Endodermal cell (in vitro differentiated cells): ENCODE measurements at places on chromosomes 5 and 9. TPM values are rescaled to one million over a fixed set of nuclear protein-coding genes. Genes with fewer than 3 reads are reported as not detected.

- H3K4me3 ChIP-seq = no peak overlapping the region
- no peak overlapping the region for H3K27ac ChIP-seq
- H3K4me1 ChIP-seq = no peaks in the 10 kb centered on the region
- H3K36me3 ChIP-seq = no peaks in the 10 kb centered on the region
These were observed 226.6 kb upstream of the SLC24A2 start for GRCh38 chr9:20015427-20015931.

DNA sequence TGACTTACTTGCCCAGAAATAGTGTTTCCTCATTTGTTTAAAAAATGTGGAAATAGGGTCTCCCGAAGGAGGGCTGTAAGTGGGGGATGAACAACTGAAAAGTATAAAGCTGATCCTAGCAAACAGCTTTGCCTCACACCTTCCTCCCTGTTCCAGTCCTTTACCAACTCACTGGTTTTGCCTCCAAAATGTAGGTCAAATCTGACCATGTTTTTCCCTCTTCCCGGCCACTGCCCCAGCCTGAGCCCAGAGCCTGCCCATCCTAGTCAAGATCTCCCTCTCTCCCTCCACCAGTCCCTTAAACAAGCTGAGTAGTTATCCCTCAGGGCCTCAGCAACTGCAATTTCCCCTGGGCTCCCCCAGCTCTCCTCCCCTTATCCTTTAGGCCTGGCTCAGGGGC is 82.4 kb upstream of the FBXW11 start:
- H3K27me3 ChIP-seq = no peaks in the 10 kb centered on the region
- H3K4me3 ChIP-seq = no peak overlapping the region
- H3K27ac ChIP-seq = no peak overlapping the region
- no peaks in the 10 kb centered on the region for H3K36me3 ChIP-seq

DNA sequence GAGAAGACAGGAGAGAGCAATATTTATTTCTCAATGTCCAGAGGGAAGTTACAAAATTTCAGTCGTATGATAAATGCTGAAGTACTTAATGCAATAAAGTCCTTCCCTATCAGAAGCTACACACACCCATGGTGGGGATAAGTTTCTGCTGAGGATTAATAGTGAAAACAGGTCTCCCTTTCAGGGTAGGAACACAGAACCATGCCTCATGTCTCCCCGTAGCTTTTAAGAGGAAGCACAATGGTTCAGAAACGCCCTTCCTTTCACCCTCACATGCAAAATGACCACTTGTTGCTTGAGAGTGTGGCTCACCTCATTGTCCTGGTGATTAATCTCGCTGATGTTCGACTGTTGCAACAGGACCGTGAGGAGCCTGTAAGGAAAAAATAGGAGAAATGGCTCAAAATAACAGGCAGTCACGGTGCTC is 73.6 kb downstream of the ANKRD55 start:
- no peak overlapping the region for H3K27ac ChIP-seq
- no peak overlapping the region for H3K4me3 ChIP-seq
- H3K27me3 ChIP-seq = no peaks in the 10 kb centered on the region
- H3K4me1 ChIP-seq = peaks cover 17% of the 10 kb centered on the region
- no peak for DNase-seq

- no peak for DNase-seq
- no peaks in the 10 kb centered on the region for H3K36me3 ChIP-seq
- no peak overlapping the region for H3K27ac ChIP-seq
- no peaks in the 10 kb centered on the region for H3K27me3 ChIP-seq
- no peaks in the 10 kb centered on the region for H3K4me1 ChIP-seq
- no peak overlapping the region for H3K4me3 ChIP-seq
These were observed 101.9 kb downstream of the DIRAS2 start for GRCh38 chr9:90540734-90541133.

DNA sequence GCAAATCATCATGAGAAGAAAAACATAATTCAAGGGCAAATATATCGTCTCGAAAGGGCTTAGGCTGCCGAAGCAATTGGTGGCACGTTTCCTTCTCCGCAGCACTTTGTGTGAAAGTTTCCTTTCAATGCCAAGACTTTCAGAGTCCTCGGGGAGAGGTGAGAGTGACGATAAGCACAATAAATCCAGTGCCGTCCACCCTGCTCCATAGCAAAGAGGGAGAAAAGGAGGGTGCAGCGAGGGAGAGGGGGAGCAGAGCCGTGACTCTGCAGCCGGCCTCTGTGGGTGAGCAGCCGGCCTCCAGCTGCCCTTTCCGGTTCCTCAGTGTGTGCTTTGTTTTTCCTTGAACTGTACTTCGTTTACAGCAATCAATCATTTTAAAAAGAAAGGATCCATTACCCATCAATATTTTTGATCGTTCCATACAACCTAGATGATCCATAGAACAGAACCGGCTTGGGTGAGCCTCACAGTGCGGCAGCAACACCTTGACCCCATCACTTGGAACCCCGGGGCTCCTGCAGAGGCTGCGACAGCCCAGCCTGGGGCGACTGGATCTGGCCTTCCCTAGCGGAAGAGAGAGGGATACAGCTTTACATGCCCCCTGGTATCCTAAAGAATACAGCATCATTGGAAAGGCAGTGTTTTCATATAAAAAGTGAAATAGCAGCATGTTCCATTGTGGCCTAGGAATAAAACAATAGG is 247.0 kb upstream of the IRX4 start:
- DNase-seq = no peak
- no peak overlapping the region for H3K4me3 ChIP-seq
- H3K27me3 ChIP-seq = no peaks in the 10 kb centered on the region
- peak overlapping the region; percentile 90 for H3K27ac ChIP-seq
- H3K36me3 ChIP-seq = no peaks in the 10 kb centered on the region

GRCh38 chr5:116152169-116152568 is 67.3 kb downstream of the COMMD10 start:
- DNase-seq = no peak
- no peaks in the 10 kb centered on the region for H3K36me3 ChIP-seq
- H3K27me3 ChIP-seq = no peaks in the 10 kb centered on the region
- H3K27ac ChIP-seq = no peak overlapping the region
- no peak overlapping the region for H3K4me3 ChIP-seq

DNA sequence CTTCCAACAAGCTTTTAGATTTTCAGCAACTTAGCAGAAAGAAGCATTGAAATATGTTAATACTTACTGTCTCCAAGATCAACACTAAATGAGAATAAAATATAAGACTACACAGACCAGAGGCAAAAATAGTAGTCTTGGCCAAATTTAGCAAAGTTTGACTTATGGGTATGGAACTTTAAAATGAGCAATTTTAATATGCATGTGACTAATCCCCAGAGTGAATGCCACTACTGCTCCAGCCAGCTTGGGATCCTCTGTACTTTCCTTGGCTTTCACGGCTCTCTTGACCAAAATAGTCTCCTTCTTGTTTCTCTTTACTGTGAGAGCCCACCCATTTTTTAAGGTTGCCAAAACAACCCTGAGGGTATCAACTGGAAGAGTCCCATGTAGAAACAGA is 148.0 kb upstream of the GRIA1 start:
- H3K36me3 ChIP-seq = no peaks in the 10 kb centered on the region
- no peaks in the 10 kb centered on the region for H3K27me3 ChIP-seq
- no peak overlapping the region for H3K27ac ChIP-seq
- DNase-seq = no peak
- no peaks in the 10 kb centered on the region for H3K4me1 ChIP-seq

- H3K27me3 ChIP-seq = no peaks in the 10 kb centered on the region
- no peak overlapping the region for H3K27ac ChIP-seq
- no peak overlapping the region for H3K4me3 ChIP-seq
- no peaks in the 10 kb centered on the region for H3K36me3 ChIP-seq
These were observed 14.0 kb upstream of the PDLIM4 start for GRCh38 chr5:132243366-132243977.

DNA sequence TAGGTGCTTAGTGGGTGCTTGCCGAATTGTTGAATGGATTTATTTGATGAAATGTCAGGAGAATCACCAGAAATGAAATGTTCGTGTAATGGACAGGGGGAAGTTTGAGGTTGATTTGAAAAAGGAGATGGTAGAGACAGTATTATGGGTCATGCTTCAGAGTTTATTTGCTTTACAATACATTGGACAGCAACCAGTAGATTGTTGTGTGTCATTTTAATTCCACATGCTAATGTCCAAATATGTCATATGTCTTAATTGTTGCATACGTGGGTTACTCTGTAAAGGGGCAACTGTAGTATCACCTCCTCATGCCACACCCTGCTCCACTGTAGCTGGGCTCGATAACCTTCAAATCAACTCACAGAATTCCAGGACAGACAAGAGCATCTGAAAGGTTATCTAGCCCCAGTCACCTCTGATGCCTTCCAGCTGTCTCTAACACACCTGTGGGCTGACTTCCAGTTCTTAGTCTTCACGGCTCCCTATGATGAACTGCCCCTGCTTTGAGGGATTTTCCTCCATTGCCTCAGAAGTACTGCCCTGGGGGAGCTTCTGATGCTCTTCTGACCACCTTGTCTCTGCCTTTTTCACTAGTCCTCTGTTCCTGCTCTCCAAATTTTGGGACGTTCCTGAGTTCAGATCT is 1.7 kb downstream of the PDCD1LG2 start:
- DNase-seq = no peak
- no peak overlapping the region for H3K4me3 ChIP-seq
- H3K36me3 ChIP-seq = no peaks in the 10 kb centered on the region
- no peaks in the 10 kb centered on the region for H3K4me1 ChIP-seq
- H3K27me3 ChIP-seq = no peaks in the 10 kb centered on the region

- no peak for DNase-seq
- H3K27me3 ChIP-seq = no peaks in the 10 kb centered on the region
- no peaks in the 10 kb centered on the region for H3K36me3 ChIP-seq
- no peak overlapping the region for H3K27ac ChIP-seq
- no peaks in the 10 kb centered on the region for H3K4me1 ChIP-seq
These were observed 118.1 kb downstream of the TRPM3 start for GRCh38 chr9:71003346-71003745.

- H3K4me3 ChIP-seq = no peak overlapping the region
- no peak overlapping the region for H3K27ac ChIP-seq
- no peaks in the 10 kb centered on the region for H3K27me3 ChIP-seq
- no peaks in the 10 kb centered on the region for H3K4me1 ChIP-seq
- DNase-seq = no peak
- H3K36me3 ChIP-seq = no peaks in the 10 kb centered on the region
These were observed 1107.0 kb upstream of the SEMA6A start for GRCh38 chr5:117681431-117682254.

DNA sequence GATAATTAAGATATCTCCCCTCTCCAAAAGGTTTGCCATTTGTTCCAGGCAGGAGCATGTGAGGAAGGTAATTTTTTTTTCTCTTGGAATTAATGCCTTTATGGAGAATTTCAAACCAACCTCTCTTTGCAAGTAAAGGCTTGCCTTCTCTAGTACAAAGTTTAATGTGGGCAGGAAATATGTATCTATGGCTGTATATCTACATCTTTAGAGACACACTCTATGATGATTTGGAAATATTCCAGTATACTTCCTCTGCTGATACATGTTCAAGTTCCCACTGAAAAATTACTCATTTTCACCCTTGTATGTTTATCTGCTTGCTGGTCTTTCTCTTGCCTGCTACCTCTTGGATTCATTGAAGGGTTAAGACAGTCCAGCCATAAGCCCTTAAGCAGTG is 83.5 kb upstream of the SEMA6A start:
- H3K4me3 ChIP-seq = no peak overlapping the region
- no peaks in the 10 kb centered on the region for H3K27me3 ChIP-seq

- H3K36me3 ChIP-seq = no peaks in the 10 kb centered on the region
- no peak for DNase-seq
- no peak overlapping the region for H3K27ac ChIP-seq
- H3K4me1 ChIP-seq = no peaks in the 10 kb centered on the region
These were observed 284.6 kb upstream of the RPS23 start for GRCh38 chr5:82562696-82563240.

DNA sequence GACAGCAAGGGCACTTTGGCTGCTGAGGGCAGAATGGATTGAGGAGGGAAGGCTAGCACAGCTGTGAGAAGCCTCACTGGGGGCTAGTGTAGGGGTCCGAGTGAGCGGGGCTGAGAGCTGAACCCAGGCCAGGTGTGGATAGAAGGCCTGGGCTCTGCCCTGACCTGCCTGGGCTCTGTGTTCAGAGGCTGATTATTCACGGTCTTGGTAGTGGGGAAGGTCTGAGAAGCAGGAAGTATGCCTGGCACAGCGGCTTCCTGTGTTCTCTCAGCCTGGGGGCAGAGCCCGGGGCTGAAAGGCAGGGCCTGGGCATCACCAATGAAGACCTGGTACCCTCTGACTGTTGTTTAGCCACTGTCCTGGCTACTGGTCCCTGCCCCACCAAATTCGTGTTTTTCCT is 136.4 kb upstream of the TBC1D2 start:
- H3K36me3 ChIP-seq = no peaks in the 10 kb centered on the region
- H3K27ac ChIP-seq = no peak overlapping the region
- no peaks in the 10 kb centered on the region for H3K4me1 ChIP-seq
- no peaks in the 10 kb centered on the region for H3K27me3 ChIP-seq
- H3K4me3 ChIP-seq = no peak overlapping the region
- DNase-seq = peak; percentile 31

- no peak overlapping the region for H3K4me3 ChIP-seq
- H3K36me3 ChIP-seq = no peaks in the 10 kb centered on the region
- no peaks in the 10 kb centered on the region for H3K27me3 ChIP-seq
- no peak overlapping the region for H3K27ac ChIP-seq
- no peaks in the 10 kb centered on the region for H3K4me1 ChIP-seq
These were observed 420.2 kb downstream of the RAB3C start for GRCh38 chr5:59003124-59003523.

DNA sequence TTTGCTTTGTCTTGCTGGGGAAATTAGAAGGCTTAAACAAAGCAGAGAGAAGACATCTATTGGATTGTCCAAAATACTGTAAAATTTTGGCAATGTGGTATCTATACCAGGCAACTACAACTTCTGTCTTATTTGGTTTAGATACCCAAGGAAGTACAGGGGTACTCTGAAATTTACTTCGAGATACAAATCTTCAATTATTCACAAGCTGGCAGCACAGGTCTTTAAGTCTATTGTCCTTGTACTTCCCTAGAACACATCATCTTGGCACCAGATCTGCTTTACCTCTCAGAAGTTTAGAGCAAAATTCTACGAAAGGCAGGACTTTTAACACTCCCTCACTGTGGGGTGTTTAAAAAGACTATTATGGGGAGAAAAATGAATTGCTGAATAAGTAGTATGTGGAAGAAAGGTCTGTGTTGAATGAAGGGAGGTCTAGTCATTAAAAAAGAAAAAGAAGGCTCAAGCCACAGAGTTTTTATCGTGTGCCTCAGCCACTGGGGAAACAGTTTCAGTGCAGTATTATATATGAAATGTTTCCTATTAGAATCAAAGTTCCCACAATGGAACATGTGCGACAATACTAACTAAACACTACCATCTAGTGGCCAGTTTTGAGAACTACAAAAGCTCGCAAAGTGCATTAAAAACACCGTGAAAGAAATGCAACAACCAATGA is 93.7 kb downstream of the PDE4D start:
- H3K4me1 ChIP-seq = no peaks in the 10 kb centered on the region
- H3K27me3 ChIP-seq = no peaks in the 10 kb centered on the region

The ELOVL7 gene
- 3.5 to 6.5 TPM (median 6.0 TPM) in 3 replicates for total RNA-seq

The INSL6 gene
- total RNA-seq = not detected in 2 replicates

The NEUROG1 gene
- not detected in 3 replicates for total RNA-seq

The FOXD1 gene
- 0.59 and 0.72 TPM in 2 replicates for total RNA-seq

The EPB41L4A gene
- 7.9 and 9.9 TPM in 2 replicates for total RNA-seq

The IRX2 gene
- total RNA-seq = 6.9 and 8.0 TPM in 2 replicates

The IL3 gene
- total RNA-seq = not detected in 3 replicates

The CDX1 gene
- 0.25 TPM in 1 of 2 replicates, not detected in the other for total RNA-seq
